ENCODE measurements at places on chromosomes 3 and 15.

- DNase-seq = no peak
Observed at GRCh38 chr3:52005571-52005986, 9.9 kb upstream of the RPL29 start.

DNA sequence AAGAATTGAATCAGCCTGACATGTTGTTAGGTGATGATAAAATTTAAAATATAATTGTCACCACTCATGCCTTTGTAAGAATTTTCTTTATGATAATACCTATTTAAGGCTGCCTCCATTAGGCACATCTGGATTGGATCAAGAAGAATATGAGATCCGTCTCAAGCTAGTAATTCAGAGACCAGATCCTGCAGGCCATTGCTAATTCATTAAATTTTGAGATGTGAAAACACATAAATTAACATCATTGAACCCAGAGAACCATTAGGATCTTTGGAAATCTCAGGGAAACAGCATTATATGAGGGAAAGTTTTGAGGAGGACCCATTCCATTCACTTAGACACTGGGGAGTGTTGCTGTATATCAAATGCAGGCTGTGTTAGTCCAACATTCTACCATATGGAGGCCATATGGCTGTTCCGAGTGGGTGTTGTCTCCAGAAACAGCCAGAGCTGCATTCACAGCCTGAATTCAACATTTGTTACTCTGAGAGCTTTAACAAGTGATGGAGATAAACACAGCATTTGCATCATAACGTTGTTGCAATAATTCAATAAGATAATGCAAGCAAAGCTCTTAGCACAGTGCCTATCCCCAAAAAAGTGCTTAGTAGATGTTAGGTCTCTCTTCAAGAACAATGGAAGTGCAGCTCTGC, 67.4 kb downstream of the DTWD1 start:
- DNase-seq = no peak

DNA sequence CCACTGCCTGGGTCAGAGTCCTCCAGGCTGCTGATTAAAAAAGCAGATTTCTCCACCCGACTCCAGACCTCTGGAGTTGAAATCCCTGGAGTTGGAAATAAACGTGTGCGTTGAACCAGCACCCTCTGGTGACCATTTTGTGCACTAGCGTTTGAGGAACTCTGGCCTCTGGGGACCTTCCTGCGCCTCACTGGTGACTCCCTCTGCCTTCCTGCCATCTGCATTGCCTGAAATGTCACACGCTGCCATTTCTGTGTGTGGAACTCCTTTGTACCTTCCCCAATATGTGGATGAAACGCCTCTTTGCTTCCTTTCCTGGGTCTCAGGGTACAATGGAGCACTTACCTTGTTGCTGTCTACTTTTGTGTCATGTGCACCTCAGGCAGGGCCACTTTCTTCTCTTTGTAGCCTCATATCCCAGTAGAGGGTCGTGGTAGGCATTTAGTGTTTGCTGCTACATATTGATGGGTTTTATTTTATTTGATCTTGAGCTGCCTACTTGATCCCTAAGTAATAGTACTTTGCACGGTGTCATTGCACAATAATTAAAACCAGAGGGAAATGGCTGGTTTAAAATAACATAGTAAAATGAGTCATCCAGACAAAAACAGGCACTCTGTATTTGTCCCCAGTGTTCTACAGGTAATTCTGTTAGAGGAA, 56.8 kb downstream of the GPR171 start:
- peak; percentile 76 for DNase-seq

GRCh38 chr3:54619053-54619452, 308.8 kb downstream of the LRTM1 start:
- no peak for DNase-seq

DNA sequence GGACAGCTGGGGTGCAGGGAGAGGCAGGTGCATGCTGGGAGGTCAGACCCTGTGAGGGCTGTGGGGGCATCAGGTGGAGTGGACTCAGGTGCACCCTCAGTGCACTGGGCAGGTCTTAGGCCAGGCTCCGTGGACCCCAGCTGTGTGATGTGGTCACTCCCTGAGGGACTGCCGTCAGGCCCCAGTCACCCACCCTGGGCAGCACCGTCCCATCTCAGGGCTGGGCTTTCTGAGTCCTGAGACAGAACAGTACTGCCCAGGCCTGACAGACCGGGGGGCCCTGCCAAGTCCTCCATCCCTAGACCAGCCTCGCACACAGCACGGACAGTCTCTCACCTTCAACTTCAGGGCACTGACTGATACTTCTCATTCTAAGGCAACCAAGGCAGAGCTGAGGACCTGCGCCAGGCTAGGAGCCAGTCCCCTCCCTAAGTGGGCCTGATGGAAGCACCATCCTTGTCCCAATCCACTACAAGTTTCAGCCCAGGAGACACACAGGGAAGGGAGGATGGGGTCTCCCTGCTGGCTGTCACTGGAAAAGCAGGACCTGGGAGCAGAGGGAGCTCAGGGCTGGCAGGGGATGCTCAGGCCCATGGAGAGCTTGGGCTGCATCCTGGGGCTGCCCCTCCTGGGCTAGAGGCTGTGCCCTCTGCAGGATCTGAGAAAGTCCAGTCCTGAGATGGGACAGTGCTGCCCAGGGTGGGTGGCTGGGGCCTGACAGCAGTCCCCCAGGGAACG, 86.3 kb downstream of the LMLN start:
- DNase-seq = no peak

DNA sequence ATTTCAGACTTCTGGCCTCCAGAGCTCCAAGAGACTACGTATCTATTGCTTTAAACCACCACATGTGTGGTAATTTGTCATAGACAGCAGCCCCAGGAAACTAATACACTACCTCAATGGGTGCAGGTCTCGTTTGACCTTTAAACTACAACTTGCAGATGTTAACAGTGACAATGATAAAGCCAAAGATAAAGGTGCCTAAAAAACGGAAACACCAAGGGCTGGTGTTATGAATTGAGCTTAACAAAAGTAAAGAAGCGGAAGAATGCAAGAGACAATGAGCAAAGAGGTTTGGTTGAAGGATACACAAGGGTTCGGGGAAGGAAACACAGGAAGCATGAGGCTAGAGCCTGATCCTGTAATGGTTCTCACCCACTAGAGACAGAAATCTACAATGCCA, 50.8 kb downstream of the RFTN1 start:
- peak; percentile 17 for DNase-seq

DNA sequence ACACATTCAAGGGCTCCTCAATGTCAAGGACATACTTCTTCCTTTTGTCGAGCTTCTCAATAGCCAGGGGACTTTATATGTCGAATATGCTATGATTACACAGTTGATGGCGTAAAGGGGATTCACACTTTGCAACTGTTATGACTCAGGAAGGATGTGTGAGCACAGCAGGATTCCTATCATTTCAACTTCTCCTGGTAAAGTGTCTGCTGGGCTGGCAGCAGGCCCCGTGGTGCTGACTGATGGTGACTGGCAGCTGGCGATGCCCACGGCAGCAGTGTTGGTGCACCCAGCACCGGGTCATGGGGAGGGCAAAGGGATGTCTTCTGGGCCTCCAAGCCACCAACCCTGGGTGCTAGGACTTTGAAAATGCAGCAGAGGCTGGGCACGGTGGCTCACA, 44.8 kb upstream of the GNB5 start:
- DNase-seq = no peak

- DNase-seq = no peak
Observed at GRCh38 chr15:100021653-100022052, 288.4 kb upstream of the LYSMD4 start.

DNA sequence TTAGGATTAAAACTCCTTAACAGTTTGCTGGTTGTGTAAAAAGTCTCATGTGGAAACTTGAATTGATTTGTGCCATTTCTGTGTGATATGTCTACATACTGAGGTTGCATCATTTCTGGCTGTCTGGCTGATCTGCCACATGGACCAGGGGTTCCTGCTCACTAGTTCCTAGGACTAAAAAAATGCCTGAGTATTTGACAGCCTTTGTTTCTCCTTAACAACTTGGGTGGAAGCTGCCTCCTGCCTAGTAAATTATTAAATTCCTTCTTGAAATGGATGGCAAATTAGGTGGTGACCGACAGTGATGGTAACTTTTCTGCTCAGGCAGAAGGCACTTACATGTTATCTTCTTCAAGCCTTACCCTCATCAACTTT, 226.9 kb upstream of the MRPL3 start:
- no peak for DNase-seq

- DNase-seq = no peak
Observed at GRCh38 chr15:51936105-51936478, 35.5 kb downstream of the LEO1 start.

- DNase-seq = no peak
Observed at GRCh38 chr15:48547286-48547685, 98.2 kb downstream of the FBN1 start.

DNA sequence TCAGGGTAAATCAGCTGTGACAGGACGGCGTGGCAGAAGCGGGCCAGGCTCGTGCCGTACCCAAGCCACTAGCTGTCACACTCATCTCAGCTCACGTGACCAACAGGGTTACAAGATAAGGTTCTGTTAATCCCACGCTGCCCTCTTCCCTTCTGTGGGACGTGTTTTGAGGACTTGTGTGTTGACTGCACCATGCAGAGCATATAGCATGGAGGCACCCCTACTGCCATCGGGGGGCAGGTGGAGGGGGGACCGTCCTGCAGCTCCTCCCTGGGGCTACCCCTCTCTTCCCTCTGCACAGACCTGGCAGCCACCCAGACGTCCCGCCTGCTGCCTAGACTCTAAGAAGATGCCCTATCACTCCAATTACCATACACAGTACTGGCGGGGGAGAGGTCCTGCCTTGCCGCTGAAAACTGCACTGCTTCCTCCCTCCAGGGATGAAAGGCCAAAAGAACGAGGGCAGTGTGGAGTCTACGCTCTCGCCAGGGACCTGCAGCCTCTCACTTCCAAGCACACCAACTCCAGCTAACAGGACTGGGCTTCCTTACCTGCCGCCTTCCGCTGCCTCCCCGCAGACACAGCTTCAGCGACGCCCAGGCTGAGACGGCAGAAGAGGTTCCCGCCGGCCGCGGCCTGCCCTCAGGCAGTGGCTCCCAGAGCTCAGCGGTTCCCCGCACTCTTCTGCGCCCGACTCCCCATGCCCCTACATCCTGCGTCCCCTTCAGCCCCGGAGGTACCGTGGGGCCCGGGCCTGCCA, at the start of gene TNK2:
Gene TNK2, minus strand, starts transcription at position 618 of the 760 bp plus-strand sequence. CDS start 19,963 bp downstream, outside the sequence.
- peak; percentile 63 for DNase-seq

DNA sequence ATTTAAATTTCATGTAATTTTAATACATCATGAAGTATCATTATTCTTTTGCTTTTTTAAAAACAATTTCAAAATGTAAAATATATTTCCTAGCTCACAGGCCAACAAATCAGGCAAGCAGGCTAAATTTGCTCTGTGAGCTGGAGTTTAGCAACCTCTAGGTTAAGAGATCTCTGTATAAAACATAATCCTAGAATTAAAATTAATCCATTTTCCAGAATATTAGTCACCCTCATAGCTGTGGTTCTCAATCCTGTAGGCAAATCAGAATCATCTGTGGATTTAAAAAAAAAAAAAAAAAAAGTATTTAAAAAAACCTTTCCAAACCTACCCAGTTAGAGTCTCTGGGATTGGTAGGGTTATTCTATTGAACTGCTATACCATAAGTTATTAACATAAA, 209.7 kb downstream of the MINAR1 start:
- DNase-seq = no peak

DNA sequence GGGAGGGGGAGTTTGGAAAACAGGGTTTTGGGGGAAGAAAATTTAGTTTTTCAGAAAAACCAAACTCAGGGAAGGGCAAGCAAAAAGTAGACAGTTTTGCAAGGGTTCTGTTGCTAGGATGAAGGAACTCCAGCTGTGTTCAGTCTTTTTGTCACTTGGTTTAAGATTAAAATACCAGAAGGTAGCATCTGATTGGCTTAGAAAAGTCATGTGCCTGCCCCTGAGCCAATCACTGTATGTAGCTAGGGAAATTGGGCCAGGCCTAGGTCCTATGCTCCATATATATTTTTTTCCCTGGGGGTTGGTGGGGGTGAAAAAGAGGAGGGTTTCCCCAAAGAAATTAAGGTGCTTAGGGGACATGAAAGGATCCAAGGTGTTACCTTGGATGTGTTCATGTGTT, 24.3 kb downstream of the CLDN11 start:
- DNase-seq = no peak

DNA sequence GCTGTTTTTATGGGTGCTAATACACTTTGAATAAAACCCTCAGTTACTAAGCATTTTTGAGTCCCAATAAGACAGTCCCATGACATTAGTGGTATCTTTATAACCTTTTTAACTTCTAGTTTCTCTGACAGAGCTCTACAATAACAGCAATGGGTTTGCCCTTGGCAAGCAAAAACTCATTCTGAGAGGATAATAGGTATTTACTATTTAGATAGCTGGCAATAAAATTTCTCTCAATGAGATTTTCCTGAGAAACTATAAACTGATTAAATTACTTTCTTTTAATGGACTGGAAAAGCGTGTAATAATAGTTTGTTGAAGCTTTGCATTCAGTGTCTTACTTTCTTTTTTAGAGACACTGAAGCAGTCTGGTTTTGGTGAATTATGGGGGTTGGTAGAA, 168.0 kb upstream of the MLF1 start:
- DNase-seq = no peak

DNA sequence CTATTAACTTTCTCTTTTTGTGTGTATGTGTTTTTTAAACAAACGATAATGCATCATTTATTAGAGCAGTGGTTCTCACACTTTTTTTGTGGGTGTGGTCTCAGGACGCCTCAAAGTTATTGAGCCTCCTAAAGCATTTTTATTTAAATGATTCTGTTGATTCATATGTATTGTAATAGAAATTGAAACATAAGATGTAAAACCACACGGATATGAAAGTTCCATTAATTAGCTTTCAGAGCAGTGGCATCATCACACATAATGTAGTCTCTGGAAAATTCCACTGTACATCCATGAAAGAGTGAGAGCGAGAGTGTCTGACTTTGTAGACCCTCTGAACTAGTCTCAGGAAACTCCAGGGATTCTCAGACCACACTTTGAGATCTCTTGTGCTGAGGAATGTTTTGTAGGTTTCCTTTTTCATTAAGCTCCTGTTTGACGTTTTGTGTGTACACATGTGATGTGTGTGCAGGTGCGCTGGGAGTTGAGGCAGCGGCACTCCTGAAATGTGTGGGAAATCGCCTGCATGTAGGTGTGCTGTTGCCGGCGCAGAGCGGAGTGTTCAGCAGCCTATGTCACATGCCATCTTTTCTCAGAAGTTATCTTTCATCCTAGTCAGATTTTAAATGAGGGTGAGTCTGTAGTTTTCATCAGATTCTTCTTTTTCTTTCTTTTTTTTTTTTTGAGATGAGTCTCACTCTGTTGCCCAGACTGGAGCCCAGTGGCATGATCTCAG, 5.3 kb upstream of the TRAK1 start:
- DNase-seq = no peak

DNA sequence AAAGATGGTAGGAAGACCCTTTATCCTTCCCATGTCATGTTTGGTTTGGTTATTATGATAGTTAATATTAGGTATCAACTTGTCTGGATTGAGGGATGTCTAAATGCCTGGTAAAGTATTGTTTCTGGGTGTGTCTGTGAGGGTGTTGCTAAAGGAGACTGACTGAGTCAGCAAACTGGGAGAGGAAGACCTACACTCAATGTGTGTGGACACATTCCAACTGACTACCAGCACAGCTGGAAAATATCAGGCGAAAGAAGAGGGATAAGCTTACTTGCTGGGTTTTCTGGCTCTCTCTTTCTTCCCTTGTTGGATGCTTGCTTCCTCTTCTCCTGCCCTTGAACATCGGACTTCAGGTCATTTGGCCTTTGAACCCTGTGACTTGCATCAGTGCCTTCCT, 1227.6 kb upstream of the EPHA6 start:
- DNase-seq = no peak

- DNase-seq = peak; percentile 89
Observed at GRCh38 chr3:72520690-72521308, 327.4 kb downstream of the SHQ1 start.
